ENCODE measurements at places on chromosomes 13 and 19.

- no peak for DNase-seq
Observed at GRCh38 chr19:16148443-16149229, 5.2 kb downstream of the HSH2D start.

GRCh38 chr13:19053561-19053960 lies 128.1 kb downstream of the TUBA3C start:
- no peak for DNase-seq

DNA sequence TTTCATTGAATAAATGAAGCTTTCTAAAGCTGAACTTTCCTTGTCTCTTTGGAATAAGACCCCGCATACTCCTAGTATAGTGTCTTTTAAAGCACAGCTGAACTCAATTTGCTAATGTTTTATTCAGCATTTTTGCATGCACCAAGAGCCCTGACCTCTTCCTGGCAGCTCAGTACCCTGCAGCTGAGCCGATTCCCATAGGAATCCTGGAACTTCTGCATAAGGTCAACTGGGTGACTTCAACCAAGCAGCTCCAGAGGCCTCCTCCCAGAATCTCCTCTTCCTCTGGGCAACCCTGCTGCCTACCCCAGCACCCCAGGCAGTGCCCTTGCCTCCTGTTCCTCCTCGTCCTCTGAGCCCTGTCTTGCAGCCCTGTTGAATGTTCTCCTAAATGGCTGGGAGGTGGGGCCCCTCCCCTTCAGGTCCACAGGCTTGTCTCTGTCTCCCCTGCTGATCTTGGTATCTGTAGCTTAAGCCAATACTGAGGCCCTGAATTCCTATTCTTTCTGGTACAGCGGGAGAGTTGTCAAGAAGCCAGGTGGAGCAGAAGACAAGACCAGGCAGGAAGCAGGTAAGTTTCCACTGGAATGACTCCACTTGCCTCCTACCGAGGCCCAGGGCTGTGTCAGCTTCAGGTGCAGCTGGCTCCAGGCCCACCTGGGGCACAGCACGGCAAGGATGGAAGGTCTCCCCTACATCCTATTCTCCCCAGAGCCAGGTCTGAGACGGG lies 23.6 kb upstream of the CCDC124 start:
- peak; percentile 8 for DNase-seq

DNA sequence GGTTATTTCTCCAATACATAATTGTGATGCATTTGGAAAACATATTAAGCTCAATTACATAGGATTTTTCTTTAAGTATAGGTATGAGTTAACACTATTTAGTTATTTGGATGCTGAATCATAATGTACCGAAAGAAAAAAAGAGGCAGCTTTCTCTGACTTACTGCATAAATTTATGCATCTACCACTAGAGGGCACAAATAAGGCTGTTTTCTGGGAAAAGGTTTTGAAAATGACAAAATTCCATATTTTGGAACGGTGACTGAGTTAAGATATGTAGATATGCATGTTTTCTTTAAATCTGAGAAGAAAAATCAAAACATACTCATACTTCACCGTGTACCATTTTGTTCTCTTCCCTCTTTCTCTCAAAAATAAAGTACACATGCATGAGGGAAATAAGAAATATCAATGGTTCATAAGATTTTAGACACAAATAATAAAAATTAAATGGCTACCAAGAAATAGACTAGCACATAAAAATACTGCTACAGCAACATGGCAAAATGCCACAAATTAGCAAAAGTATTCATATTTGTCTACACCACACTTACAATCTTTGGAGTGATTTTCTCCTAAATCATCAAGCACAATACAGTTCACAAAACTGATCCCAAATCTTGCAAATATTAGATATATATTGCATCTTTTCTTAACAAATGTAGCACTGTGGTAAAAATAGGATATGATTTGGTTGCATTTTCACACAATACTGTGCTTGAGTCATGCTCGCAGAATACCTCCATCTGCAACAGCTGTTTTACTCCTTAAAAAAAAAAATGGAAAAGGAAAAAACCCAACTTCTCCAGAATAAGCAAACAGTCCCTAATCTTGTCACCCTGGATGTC lies 260.0 kb downstream of the FGF14 start:
- DNase-seq: no peak
